Posterior vena cava (tissue), 2 donors: ENCODE measurements at places on chromosomes 3 and 15. TPM values are rescaled to one million over a fixed set of nuclear protein-coding genes. Genes with fewer than 3 reads are reported as not detected.

GRCh38 chr3:111548756-111549155 lies 6.8 kb downstream of the CD96 start:
- DNase-seq = no peak

GRCh38 chr15:59039225-59039624 lies 51.8 kb downstream of the RNF111 start:
- no peak for DNase-seq

HES1 gene
- total RNA-seq = 19.5 TPM

SPESP1 gene
- 2.2 TPM for total RNA-seq

- no peak for DNase-seq
Observed at GRCh38 chr15:96066852-96067495, 263.5 kb upstream of the NR2F2 start.

GRCh38 chr3:78831446-78831972 lies 936.3 kb downstream of the ROBO1 start:
- DNase-seq = no peak

DNA sequence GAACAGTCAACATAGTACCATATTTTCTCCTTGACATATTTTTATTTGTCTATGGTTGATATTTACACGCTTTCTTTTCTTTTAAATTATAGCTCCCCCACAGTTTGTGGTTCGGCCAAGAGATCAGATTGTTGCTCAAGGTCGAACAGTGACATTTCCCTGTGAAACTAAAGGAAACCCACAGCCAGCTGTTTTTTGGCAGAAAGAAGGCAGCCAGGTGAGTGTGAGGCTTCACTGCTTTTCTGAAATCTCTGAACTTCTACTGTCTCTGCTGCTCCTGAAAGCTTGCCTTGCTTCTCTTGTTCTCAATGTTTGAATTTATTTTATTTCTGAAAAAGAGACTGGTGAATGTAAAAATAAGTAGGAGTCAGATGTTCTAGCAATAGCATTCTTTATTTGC lies 506.3 kb downstream of the ROBO2 start:
- DNase-seq = no peak

DNA sequence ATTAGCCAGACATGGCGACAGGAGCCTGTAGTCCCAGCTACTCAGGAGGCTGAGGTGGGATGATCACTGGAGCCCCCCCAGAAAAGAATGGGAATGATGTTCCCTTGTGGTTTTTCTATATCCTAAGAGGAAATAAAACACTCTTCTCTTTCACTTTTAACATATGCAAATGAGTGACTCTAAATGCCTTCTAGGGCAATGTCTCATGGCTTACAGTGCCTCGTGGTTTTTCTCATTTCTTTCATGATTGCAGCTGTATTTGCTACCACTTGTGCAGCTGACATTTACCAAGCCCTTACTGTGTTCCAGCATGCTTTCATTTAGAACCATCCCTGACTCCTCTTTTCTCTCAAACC lies 26.4 kb downstream of the STOML1 start:
- no peak for DNase-seq

- no peak for DNase-seq
Observed at GRCh38 chr15:58010983-58011382, 54.5 kb downstream of the ALDH1A2 start.

PATL2 gene
- 1.0 TPM for total RNA-seq

GRCh38 chr3:124780761-124781475 lies 50.7 kb downstream of the UMPS start:
- DNase-seq = peak; percentile 93

- no peak for DNase-seq
Observed at GRCh38 chr15:43550527-43551363, 33.3 kb downstream of the MAP1A start.

- DNase-seq = no peak
Observed at GRCh38 chr3:155572085-155572484, 172.8 kb downstream of the PLCH1 start.

DNA sequence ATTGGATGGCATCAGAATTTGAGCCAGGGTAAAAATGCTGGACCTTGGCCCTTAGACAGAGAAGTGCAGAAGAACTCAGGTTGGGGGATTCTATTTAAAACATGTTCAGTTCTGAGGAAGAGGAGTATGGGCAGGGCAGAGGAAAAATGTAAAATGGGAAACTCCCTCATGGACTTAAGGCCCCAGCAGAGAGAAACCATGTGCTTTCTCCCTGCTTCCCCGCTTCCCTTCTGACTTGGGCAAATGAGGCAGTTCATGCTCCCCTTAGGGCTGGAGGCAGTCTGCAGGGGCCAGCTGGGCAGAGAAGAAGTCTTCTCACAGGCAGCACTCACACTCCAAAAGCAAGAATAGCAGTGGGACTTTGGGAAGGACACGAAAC lies 9.9 kb upstream of the NUDT16 start:
- DNase-seq = no peak

DNA sequence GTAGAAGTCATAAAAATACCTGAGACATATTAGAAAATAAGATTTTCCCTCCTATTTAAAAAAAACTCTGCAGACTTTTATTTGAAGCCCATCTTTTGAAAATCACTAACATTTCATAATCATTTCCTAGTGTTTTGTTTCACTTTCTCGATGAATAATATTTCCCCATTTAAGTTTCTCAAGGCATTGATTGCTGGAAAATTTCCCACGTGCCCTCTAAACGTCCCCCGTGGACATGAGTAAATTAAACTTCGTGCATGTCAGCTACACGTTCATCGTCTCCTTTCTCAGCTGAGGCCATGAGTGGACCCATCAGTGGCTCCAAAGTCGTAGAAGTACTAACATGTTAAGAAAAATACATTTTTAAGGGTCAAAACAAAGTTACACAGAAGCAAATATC lies 2.0 kb upstream of the TM2D3 start:
- no peak for DNase-seq

- no peak for DNase-seq
Observed at GRCh38 chr3:72982609-72983366, 13.8 kb upstream of the PPP4R2 start.

RARB gene
- 8.9 TPM for total RNA-seq

STXBP5L gene
- 0.23 TPM for total RNA-seq

GOLGA8Q gene
- 1.3 TPM for total RNA-seq

DNA sequence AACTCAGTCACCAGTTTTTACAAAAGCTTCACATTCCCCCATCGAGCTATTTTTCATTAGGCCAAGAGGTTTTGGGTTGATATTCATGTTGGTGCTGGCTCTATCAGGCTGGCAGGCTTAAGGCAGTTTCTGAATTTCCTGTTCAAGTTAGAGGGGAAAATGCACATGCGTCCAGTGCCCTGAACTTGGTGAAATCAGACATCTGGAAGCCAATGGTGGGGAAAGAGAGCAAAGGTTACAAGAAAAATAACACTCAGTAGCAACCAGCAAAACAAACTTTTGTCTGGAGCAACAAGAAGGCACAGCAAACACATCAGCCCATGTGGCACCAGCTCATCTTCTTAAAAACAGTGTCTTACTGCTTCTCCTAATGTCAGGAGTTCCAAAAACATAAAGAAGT lies 155.6 kb upstream of the TSC22D2 start:
- DNase-seq = no peak

GRCh38 chr3:59979542-59979941 lies 929.7 kb upstream of the CFAP20DC start:
- DNase-seq = no peak

GRCh38 chr3:187986514-187986934 lies 167.4 kb upstream of the LPP start:
- DNase-seq = no peak

SUCNR1 gene
- total RNA-seq = 1.3 TPM

- DNase-seq = no peak
Observed at GRCh38 chr3:14137004-14137403, 12.2 kb downstream of the TMEM43 start.

DNA sequence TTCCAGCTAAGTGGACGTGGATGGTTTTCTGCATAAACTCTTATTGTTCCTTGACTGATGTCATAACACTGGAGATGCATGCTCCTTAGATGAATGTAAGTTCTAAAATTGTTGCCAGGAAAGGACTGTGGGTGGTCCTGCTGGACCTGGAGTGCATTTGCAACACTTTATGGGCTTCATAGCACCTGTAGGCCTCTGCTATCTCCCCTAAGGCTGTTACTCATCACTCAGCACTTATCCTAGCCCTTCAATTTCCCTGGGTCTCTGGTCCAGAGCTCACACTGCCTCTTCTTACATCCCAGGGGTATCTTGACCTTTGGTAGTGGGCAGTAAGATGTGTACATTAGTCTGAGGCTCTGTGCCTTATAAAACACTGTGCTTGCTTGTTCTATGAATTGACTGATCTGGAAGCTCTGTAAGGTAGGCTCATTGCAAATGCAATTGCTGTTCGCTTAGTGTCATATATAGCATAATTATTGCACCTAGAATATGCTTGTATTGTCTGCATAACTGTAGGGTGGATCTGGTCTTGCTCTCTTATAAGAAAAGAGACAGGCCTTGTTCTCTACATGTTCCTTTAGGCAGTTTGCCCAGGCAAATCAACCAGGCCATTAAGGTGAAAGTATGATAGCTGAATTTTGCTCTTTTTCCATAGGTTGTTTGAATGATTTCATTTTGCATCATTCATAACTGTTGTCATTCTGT lies 35.8 kb downstream of the SLCO3A1 start:
- DNase-seq = no peak

- no peak for DNase-seq
Observed at GRCh38 chr3:4355401-4356219, 52.4 kb downstream of the SETMAR start.

DNA sequence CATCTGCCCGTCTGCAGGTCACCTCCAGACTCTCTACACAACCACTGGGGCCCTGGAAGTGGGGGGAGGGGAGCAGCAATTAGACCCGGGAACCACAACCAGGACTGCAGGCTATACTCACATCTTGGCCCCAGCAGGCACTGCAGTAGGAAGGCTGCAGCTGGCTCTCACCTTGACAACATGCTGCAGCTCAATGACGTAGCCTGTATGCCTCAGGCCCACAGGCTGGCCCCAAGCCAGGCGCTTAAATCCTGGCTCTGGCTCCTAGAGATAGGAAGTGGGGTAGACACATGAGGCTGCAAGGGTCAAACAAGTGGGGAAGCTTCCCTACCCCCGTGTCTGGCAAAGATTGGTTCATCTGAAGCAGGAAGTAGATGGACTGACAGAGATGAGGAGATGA lies 4.6 kb upstream of the QRICH1 start:
- DNase-seq = no peak

GRCh38 chr3:178804606-178805005 lies 267.0 kb downstream of the ZMAT3 start:
- no peak for DNase-seq

DNA sequence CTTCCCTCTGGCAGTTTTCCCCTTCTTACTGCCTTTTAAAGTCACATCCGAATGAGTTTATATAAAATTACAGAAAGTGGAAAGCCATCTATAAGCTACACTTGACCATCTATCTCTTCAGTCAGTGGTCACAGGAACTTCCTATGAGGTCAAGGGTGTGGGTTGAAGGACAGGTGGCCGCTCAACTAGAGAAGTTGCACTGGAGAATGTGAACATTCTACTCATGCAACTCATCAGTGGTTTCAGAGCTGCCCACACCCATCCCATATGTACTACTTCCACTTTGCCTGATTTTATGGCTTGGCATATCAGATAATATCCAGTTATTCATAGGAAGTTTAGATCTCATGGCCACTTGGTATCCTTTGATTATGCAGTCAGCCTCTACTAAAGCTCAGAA lies 57.4 kb upstream of the TMEM158 start:
- no peak for DNase-seq

- DNase-seq = no peak
Observed at GRCh38 chr3:32290619-32291018, 52.1 kb downstream of the CMTM8 start.

DNA sequence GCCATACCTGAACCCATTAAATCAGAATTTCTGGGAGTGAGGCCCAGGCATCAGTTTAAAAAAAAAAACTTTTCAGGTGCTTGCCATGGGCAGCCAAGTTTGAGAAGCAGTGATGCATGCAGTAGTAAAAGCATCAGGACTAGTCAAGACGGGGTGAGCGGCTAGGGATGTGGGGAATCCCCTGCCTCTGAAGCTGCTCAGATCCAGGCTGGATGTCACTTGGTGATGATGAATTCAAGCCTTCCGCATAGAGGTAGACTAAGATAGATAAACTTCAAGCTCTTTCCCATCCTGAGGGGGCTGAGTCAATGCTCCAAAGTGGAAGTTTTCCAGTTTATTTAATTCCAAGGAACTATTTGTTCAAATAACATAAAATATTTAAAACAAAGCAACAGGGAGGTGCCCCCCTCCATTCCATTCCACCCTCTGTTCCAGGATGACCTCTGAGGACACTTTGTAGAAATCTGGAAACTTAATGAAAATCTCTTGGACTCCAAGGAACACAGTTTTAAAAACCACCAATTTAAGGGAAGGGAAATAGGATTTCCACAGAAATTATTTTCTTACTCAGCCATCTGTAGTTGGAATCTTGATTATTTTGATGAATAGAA lies 100.4 kb upstream of the NR2E3 start:
- DNase-seq = no peak

- DNase-seq = no peak
Observed at GRCh38 chr3:54433846-54434245, 311.5 kb downstream of the CACNA2D3 start.

DNA sequence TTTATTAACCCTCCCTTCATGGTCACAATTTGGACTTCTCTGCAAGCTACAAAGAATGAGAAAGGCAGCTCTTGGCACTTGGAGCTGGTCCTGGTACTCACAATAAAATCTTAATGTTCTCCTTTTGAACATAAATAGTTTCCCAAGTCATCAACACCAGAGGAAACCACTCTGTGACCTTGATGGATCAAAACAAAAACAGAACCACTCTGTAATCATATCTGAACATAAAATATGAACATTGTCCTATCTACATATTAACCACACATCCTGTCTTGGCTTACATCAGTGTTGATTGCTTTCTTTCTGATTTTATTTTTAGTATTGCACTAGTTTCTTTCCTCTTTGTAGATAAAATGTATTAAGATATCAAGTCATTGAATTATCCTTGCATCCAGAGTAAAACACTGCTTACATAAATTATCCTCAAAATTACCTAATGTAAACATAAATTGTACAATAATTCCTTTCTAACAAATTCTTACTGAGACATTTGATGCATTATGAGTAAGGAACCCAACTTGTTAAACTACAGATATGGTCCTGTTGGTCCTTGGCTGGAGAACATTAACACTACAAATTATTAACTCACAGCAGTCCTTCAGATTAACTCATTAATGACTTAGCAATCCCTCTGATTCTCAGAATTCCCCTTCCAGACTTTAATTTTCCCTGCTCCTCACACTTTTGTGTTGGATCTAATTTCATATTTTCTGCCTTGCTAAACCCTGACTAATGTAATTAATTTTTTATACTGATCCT lies 860.5 kb downstream of the DIPK2A start:
- DNase-seq = no peak

- DNase-seq = no peak
Observed at GRCh38 chr15:40787344-40787841, 17.6 kb downstream of the C15orf62 start.

DNA sequence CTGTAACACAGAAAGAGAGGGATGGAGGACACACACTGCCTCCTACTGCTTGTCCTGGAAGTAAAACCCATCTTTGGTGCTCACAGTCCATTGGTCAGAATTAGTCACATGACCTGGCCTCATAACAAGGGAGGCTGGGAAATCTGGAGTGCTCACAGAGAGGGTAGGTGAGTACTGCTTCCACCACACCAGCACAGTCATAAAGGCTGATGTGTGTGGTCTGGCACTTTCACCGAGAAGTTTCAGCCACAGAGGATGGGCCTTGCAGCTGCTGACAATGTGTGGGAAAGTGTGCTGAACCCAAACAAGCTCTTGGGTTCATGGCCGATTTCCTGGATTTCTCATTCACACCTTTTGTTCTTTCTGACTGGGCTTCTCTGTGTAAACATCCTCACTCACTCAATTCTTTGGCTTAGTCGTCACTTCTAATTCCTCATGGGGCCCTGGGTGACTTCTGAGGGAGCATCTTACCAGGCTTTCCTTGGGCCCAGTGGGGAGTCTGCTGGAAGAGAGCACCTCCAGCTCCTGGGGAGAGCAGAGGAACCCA lies 100.7 kb downstream of the ASB7 start:
- DNase-seq = no peak
